M059J (cell line): ENCODE measurements at places on chromosomes 7 and 10.
A peak's percentile ranks its signal among the peaks of the same experiment; 100 is the strongest.

GRCh38 chr7:25386311-25386744 is 158.0 kb upstream of the NPVF start:
- no peak for DNase-seq

DNA sequence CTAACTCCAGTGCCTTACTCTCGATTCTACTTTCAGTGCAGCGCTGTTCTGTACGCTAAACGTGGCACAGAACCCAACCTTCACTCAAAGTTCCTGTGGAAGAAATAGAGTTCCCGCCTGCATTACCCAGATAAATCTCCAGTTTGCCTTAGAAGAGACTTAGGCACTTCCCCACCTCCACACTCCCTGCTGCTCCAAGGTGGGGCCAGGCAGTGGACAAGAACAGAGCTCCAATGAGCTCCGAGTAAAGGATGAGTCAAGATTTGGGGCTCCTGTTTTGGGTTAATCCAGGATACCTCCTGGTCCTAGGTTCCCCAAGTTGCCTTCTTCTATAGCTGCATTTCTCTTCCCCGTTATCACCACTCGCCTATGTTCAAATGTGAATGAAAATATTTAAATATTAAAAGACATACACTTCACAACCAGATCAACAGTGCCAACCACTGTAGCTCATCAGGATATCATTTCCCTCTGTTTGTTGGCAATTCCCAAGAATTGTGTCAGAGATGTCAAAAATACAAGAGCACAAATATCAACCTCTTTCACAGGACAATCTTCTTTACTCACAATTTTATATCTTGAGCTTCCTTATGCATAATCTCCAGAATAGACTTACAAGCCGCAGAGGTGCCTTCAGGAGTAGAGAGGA is 48.0 kb downstream of the MALSU1 start:
- DNase-seq: peak; percentile 66

GRCh38 chr7:13827716-13828115 is 161.8 kb downstream of the ETV1 start:
- DNase-seq: peak; percentile 29

DNA sequence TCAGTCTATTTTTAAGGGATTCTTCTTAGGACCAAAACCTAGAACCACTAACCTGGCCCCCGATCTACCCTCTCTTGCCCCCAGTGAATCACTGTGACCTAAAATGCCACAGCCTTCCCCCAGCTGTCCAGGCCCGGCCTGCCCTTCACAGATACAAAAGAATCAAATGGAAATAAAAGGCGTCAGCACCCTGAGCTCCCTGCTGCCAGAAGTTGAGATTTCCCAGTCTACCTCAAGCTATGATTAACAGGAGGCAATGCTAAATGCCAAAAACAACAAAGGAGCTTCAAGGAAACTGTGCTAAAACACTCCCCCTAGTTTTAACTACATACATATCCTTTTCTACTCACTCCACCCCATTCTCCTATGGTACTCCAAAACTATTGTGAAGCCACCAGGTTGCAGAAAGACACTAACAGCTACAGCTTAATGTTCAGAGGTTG is 67.8 kb downstream of the GSAP start:
- peak; percentile 86 for DNase-seq

DNA sequence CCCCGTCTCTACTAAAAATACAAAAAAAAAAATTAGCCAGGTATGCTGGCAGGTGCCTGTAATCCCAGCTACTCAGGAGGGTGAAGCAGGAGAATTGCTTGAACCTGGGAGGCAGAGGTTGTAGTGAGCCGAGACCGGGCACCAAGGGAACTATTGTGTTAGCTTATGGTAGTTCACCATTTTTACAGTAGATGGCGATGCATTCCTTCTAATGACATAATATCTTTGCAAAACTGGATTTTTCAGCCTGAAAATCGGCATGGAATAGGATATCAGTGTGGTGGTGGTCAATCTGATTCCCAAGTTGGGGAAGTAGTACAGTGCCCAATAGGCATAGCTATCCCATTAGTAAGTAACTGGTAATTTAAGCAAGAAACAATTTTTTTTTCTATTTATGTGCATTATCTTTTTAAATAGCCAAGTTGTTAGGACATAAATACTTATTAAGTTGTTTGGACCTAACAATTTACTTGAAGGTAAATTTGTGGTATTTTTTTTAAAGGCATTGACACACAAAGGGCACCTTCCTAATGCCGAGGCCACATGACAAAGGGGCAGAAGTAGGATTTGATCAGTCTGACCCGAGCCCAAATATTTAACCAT is 17.6 kb upstream of the IMPDH1 start:
- peak; percentile 64 for DNase-seq

DNA sequence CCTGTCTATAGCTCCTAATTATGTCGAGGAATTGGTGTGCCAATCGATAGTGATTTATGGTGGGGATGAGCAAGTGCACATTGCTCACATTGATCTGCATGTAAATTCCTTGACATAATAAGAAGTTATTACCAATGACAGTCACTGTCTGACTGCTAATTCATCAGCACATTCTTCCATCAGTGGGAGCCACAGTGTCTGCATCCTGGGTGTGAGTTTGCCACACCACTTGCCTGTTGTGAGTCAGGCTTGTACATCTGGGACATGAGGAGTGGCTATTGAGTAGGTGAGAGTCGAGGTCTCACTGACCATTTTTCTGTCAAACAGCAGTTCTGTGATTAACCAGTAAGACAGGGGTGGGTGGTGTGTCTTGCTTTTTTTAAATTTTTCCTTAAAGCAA is 263.4 kb downstream of the LRMDA start:
- no peak for DNase-seq
